GM12865 (cell line): ENCODE measurements at places on chromosomes 4 and X.

GRCh38 chr4:77629885-77630284 is 24.3 kb downstream of the CXCL13 start:
- peak; percentile 48 for DNase-seq

- DNase-seq: no peak
Measured at GRCh38 chrX:93466383-93466782, 207.0 kb downstream of the NAP1L3 start.

DNA sequence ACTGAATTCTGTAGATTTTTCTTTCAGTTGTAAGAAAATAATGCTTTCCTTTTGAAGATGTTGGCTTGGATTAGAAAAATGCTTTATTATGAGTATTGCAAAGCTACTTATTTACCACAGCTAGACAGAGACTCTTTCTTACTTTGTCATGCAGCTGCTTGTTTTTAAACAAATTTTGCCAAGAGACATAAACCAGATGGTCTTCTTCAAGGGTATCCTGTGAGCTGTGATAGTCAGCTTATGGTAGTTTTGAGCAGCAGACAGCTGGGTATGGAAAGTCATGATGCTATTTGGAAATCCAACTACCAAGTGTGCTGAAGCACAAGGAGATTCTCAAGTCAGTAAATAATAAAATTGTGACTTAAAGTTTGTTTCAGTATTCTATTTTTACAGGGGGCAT is 941.5 kb downstream of the DMD start:
- DNase-seq: no peak

- DNase-seq: no peak
Measured at GRCh38 chr4:92198711-92199110, 105.1 kb upstream of the GRID2 start.

DNA sequence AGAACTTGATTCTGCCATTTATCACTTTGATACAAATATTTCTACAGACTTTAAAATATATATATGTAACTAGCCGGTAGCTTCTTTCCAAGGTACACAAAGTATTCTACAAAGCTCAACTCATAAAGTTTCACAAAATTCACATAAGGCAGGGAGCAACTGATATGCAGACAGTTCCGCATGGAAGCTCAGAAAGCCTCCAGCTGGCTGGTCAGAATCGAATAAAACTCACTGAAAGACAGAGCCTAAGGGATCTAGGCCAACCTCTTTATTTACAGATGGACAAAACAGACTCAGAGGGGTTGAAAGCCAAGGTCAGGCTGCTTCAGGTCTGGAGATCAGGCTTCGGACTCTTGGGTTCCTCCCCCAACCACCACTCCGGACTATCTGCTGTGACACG is 130.2 kb downstream of the DCTD start:
- no peak for DNase-seq

DNA sequence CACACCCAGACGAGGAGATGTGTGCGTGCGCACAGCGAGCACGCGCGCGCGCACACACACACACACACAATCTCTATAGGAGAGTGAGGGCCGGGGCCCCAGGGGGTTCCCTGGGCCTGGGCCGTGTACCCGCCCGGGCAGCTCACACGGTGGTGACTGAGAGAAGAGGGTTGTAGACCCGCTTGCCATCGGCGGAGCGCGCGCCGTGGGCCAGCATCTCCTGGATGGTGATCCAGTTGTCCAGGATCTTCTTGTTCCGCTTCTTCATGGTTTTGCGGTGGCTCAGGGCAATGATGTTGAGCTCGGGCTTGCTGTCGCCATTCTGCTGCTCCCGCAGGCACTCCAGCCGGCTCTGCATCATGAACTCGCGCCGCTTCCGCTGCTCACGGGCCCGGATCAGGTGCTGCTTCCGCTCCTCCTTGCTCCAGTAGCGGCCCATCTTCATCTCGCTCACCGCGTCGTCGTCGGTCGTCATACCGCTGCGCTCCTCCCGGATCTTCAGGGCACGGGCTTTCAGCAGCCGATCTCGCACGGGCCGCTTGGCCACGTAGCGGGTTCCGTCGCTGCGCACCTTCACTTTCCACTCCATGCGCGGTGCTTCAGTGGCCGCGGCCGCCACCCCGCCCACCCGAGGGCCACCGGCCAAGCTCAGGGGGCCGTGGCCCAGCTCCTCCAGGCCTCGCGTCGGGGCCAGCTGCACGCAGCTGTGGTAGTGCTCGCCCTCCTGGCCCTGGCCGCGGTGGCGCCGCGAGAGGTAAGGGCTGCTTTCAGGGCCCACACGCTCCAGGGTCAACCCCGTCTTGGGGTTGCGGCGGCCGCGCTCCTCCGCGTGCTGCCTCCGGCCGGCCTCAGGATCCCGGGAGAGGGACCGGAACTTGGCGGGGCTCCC is 9.0 kb downstream of the SSR4 start:
- DNase-seq: no peak

DNA sequence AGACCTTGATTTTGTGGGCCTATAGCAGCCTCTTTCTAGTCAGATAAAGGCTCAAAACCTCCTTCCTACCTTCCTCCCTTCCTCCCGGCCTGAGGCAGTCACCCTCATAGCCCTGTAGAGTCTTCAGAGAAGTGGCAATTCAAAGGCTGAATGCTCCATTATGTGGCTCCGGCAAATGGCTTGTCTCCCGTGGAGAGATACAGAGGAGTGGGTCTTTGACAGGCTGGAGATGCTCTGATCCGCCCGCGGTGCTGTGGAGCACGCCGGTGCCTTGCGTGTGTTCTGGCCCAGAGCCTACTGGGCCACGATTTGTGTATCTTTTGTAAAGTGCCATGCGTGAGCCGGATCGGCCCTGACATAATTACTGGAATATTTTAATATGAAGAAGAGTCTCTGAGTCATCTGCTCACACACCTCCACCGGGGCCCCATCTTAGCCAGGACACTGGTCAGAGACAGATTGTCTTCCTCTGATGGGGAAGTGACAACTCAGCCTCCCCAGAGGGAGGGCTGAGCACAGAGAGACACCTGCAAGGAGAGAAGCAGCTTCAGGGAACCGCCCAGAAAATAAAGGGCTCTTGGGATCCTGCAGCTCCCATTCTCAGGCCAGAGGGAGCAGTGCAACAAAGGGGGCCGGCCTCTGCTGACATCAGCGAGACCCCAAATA is 88.7 kb downstream of the DCTD start:
- DNase-seq: no peak

GRCh38 chr4:178165951-178166308 is 723.7 kb upstream of the AGA start:
- DNase-seq: no peak

DNA sequence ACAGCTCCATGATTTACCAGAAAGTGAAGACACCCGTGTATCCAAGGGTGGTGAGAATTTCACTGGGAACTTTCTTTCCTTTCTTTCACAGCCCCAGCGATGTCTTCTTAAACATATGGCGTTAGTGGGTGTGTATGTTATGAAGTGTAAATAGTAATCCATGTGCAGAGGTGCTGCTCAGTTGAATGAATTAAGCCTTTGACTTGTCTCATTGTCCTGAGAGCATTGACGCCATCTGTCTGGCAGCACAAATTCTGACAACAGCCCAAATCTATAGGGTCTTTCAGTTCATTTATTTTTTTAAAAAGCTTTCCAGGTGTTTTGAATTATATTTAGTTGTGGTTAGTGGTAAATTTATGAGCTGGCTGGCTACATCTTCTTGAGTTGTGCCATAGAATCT is 69.4 kb downstream of the CLCN5 start:
- no peak for DNase-seq

GRCh38 chr4:78772526-78773091 is 3.5 kb upstream of the BMP2K start:
- no peak for DNase-seq

GRCh38 chr4:139115226-139115625 is 61.8 kb downstream of the ELF2 start:
- no peak for DNase-seq

GRCh38 chrX:10769195-10769594 is 148.8 kb upstream of the MID1 start:
- peak; percentile 11 for DNase-seq

DNA sequence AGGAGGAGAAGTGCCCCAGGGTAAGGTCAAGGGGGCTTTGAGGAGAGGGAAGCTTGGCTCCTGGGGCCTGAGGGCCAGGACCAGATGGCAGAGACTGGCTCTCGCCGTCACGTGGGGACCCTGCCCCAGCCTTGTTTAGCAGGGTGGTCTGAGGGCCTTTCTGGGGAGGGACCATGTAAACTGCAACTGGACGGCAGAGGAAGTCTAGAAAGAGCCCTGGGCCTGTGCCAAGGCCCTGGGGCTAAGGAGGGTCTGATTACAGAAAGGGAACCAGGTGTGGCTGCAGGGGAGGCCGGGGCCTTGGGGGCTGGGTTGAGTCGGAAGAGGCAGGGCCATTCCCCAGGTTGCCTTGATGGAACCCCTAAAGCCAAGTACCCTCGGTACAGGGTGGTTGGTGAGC is 1.8 kb upstream of the HGFAC start:
- DNase-seq: no peak
